ENCODE measurements at places on chromosomes 12 and 14.
A peak's percentile ranks its signal among the peaks of the same experiment; 100 is the strongest.

DNA sequence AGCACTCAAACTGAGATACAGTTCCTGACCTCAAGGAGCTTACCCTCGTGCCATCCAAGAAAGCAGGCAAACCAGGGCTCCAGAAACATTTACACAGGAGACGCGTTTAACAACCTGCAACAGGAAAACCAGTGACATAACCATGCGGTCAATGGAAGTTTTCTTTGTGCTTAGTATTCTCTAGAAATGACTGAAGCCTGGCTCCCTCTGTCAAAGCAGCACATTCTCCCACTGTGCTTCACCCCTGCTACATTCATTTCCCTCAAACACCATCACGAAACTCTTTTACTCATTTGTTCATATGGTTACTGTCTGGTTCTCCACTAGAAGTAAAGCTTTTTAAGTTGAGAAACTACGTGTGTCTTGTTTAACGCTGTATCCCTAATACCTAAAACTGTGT is 161.3 kb upstream of the CCND2 start:
- no peak for DNase-seq

- no peak for DNase-seq
Measured at GRCh38 chr14:97224016-97224415, 426.8 kb downstream of the VRK1 start.

DNA sequence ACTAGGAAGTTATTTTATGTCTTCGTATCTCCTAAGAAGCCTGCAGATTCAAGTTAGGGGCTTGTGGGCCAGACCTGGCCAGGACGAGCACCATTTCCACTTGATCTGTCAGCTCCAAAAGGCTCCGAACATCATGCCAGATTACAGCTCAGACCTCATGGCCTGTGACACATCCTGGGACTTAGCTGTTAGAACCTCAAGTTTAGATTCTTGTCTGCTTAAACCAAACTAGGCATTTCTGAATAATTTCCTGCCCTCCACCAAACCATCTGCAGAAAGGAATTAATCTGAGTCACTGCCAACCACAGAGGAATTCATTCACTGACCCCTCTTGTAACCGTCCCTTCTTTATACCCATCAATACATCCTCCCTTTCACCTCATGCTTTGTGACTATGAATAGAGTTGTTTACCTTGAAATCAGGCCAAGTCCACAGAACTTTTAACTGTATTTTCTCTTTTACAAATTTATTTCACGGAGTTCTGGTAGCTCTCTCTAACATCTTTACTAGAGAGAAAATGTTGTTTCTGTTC is 120.3 kb downstream of the FBXL14 start:
- peak; percentile 72 for DNase-seq

GRCh38 chr12:22539055-22539454 is 5.3 kb downstream of the C2CD5 start:
- peak; percentile 94 for DNase-seq

DNA sequence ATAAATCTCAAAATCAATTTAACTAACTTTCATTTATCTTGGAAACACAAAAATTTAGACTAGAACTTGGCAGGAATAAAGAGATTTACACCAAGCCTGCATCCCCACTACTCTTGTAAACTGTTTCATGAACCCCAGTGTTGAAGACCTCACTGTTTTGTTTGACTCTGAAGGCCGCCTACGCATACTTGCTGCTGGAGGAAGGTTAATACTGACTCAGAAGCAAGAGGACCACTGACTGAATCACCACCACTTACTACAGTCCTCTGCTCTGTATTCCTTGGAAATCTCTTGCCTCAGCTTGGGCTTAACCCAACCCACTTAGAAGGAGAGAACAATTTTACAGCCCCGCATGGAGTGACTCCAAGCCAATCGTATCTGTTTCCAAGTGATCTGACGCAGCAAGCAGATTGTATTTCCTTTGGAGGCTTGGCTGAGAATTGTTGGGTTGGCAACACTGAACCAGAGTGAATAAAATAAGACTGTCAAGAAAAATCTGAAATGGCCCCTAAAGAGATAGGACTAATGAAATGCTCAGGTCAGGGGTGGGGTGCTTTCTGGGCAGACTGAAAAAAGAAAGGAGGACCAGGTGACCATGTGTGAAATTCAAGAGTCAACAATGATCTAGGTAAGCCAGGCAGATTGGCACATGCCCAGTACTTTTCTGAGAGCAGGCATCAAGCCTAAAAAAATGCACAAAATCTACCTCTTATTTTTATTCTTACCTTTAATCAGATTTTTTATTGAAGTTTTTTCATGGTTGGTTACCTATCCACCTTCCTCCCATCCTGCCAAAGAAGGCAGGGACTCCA is 248.6 kb downstream of the ZFP36L1 start:
- no peak for DNase-seq

- no peak for DNase-seq
Measured at GRCh38 chr12:93884794-93885460, 207.8 kb downstream of the CRADD start.

GRCh38 chr12:1530592-1531152 is 63.7 kb downstream of the FBXL14 start:
- DNase-seq: no peak

GRCh38 chr14:60646226-60646818 is 3.0 kb downstream of the SIX1 start:
- no peak for DNase-seq

- no peak for DNase-seq
Measured at GRCh38 chr14:75595226-75595625, 16.8 kb downstream of the FLVCR2 start.

- no peak for DNase-seq
Measured at GRCh38 chr12:62718762-62719426, 216.1 kb downstream of the PPM1H start.

DNA sequence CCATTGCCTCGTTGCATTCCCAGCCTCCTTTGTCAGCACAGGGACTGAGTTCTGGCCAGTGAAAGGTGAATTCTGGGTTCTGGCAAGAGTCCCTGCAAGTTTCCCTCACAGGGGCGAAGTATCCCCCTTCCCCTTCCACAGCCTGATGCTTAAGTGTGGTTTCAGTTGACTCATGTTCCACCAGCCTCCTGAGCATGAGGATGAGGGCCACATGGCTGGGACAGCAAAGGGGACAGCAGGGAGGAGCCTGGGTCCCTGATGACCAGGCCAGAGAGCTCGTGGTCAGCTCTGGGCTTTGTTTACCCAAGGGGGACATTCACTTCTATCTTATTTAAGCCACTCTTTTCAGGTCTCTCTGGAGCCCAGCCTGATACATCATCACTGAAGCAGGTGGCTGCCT is 36.5 kb downstream of the CACNA2D4 start:
- no peak for DNase-seq

DNA sequence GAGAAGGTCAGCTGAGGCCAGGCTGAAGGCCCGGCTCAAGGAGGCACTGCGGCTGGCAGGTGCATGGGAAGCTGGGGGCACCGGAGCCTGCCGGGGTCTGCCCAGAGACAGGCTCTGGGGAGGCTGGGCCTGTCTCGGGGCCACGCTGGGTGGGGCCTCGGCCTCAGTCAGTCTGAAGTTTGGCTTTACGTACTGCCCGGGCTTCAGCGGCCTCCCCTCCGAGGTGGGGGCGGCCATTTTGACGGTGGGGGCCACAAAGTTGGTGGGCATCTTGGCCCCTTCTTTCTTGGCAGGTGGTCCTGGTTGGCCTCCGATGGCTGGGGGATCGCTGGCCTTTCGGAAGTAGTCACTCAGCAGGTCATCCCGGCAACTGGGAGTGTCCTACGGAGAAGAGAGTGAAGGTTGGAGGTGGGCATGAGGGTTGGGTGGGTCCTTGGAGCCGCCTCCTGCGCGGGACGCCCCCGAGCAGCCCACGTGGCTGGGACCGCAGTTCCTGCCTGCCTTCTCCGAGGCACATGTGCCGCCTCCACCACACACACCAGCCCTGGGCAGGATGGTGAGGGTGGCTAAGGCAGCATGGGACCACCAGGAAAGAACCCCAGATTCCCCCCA is 28.9 kb upstream of the GPR68 start:
- DNase-seq: no peak

- no peak for DNase-seq
Measured at GRCh38 chr12:66340131-66340530, 37.8 kb downstream of the HELB start.

- DNase-seq: peak; percentile 17
Measured at GRCh38 chr12:114668151-114668885, 15.7 kb downstream of the TBX3 start.

- no peak for DNase-seq
Measured at GRCh38 chr12:21221072-21221471, 90.1 kb downstream of the SLCO1B1 start.

- DNase-seq: no peak
Measured at GRCh38 chr12:46230306-46230705, 38.5 kb downstream of the SLC38A1 start.

GRCh38 chr12:130186651-130187268 is 24.5 kb downstream of the FZD10 start:
- no peak for DNase-seq

DNA sequence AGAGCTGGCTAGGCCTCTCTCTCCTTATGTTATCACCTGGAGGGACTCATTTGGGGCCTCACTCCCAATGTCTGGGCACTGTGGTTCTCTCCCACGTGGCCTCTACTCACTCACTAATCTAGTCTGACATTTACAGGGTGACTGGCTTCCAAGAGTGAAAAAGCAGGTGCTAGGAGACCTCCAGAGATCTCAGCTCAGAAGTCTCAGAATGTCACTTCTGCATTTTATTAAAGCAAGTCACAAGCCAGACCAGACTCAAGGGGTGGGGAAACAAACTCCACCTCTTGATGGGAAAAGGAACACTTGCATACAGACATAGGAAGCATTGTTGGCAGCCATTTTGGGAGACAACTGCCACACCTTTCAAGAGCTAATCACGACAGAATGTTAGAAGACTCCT is 175.9 kb downstream of the MON2 start:
- peak; percentile 33 for DNase-seq

GRCh38 chr14:52032204-52032801 is 36.6 kb downstream of the NID2 start:
- DNase-seq: no peak

- peak; percentile 37 for DNase-seq
Measured at GRCh38 chr12:99619389-99620158, 28.0 kb upstream of the GARIN6 start.

DNA sequence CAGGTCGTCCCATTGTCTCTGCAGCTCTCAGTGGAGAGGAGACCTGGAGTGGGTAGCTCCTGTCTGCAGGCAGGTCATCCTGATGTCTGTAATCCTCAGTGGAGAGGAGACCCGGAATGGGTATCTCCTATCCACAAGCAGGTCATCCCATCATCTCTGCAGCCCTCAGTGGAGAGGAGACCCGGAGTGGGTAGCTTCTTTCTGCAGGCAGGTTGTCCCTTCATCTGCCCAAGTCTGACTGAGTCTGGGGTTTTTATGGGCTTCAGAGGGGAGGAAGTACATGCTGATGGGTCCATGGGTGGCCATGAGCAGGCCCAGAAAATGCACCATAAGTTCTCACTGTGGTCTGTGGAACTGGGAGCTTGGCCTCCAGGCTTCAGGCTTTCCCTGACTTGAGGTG is 28.9 kb upstream of the PAPLN start:
- no peak for DNase-seq

DNA sequence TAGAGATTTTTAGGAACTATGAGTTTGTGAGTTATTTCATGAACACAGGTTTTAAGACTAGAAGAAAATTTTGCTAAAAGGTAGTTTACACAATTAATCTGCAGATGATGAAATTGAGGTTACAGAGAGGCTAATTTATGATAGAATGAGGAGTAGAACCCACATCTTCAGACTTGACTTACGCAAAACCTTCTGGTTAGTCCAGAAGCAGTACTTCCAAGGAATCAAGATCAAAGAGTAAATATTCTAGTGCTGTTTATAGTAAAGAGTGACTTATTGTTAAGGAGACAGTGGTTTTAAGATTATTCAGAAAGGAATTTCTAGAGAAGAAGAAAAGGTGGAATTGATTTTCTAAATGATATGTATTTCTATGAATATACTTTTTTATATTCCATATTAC is 10.6 kb upstream of the KITLG start:
- no peak for DNase-seq

All from Kasumi-1 (cell line).